Stimulated activated CD8-positive, alpha-beta memory T cell treated with anti-CD3 and anti-CD28 coated beads, Interleukin-15, amount 100 ng/mL, for 24 hours (primary cell): ENCODE measurements at places on chromosomes 5 and 9.

DNA sequence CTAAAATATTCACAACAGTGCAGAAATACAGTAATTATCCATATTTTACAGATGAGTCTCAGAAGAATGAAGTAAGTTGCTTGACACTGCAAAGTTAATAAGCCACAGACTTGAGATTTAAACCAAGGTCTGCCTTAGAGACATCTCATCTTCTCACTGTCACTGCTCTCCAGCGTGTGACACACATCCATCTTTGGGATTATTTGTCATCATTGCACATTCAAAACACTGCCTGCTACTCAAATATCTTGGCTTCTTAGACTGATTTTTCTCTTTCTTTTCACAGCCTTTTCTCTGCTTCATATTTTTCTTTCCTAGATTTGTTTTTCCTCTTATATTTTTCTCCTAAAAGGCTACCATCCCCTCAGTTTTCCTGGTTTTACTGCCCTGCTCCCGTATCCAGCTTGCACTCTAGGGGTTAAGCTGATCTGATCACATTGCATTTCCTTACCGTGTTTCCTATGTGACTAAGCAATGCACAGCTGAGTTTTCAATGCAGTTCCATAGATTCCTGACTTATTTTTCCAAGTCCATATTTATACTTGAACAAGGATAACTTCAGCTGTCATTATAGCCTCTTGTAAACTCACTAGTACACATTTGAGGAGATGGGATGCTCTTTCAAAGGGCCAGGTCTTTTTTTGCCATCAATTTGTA is 353.0 kb downstream of the PLK2 start:
- no peak for DNase-seq

DNA sequence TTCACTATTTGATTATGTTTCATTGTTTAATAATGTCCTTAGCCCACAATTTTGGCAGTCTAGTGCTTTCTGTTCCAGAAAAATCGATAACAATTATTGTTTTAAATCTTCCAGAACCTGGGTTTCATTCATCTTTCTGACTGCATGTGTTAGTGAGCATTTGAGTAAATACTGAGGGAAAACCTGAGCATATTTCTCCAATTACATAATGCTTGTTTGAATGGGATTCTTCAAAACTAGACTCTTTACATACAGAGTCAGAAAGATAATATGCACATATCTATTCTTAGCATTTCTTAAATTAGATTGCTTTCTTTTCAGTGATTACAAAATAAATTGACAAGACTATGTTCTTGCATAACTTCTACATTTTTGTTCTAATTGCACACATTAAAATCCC is 21.9 kb downstream of the GABRA6 start:
- no peak for DNase-seq

- DNase-seq: no peak
Measured at GRCh38 chr5:16179511-16179935, at the start of gene MARCHF11. MARCHF11 (minus strand) TSS chr5:16179791; CDS start chr5:16179575, 216 bp downstream.

GRCh38 chr9:89786655-89787054 is 181.8 kb downstream of the GADD45G start:
- DNase-seq: no peak

DNA sequence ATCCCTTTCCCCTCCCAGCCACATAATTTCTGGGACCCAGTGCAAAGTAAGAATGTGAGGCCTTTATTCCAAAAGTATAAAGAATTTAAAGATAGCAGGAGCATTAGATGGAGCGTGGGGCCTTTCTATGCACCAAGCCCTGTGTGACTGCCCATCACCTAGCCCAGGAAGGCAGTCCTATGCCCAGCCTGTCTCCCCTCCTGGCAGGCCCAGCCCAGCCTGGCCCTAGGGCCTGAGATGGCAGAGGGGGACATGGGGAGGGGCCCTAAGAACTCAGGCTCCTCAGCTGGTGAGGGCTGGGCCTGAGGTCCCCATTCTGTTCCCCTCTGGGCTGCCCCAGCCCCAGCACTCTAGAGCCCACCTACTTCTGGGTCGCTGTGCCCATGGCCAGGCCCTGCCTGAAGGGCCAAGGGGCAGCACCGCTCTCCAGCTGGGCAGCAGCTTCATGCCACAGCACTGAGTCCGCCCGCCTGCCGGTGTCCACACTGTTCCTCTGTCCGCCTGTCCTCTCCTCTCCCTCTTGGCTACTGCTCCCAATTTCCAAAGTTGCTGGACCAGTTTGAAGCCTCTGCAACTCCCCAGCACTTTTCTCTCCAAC is 995 bp upstream of the SLC23A1 start:
- DNase-seq: no peak

DNA sequence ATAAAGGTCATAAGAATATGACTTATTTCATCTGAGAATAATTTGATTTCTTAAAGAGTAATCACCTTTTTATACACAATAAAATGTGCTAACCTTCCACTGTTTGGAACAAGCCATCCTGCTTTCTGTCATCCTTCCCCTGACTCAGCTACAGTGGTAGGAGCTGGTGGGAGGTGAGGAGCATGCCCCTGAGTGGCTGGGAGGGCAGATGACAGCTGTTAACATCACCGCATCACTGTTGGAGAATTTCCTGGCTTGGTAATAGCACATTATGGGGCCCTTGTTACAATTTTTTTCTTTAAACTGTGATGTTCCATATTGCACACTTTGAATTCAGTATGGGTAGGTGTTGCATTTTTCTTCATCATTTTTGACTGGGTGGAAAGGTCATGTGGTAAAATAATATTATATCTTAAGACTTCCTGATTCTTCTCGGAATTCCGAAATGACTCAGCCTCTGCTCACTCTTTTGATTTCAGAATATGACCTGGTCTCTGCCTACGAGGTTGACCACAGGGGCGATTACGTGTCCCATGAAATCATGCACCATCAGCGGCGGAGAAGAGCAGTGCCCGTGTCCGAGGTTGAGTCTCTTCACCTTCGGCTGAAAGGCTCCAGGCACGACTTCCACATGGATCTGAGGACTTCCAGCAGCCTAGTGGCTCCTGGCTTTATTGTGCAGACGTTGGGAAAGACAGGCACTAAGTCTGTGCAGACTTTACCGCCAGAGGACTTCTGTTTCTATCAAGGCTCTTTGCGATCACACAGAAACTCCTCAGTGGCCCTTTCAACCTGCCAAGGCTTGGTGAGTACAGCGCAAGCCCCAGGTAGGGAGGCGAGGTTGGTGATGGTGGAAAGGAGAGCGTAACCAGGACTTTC is 5.8 kb downstream of the ADAMTS16 start:
- no peak for DNase-seq

- DNase-seq: no peak
Measured at GRCh38 chr5:133155326-133155969, 103.6 kb downstream of the HSPA4 start.

DNA sequence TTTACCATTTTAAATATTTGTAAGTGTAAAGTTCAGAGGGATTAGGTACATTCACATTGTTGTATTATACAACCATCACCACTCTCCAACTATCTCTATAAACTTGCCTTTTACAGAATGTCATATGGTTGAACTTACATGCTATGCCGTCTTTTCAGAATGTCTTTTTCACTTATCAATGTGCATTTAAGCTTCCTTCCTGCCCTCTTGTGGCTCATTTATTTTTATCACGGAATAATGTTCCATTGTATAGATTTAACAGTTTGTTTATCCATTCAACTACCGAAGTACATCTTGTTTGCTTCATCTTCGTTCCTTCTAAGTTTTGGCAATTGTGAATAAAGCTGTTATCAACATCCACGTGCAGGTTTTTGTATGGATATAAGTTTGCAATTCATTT is 133.3 kb upstream of the C6 start:
- no peak for DNase-seq

GRCh38 chr9:122332644-122333043 is 38.2 kb upstream of the PTGS1 start:
- no peak for DNase-seq

- no peak for DNase-seq
Measured at GRCh38 chr9:33051144-33051543, 25.3 kb downstream of the SMU1 start.

DNA sequence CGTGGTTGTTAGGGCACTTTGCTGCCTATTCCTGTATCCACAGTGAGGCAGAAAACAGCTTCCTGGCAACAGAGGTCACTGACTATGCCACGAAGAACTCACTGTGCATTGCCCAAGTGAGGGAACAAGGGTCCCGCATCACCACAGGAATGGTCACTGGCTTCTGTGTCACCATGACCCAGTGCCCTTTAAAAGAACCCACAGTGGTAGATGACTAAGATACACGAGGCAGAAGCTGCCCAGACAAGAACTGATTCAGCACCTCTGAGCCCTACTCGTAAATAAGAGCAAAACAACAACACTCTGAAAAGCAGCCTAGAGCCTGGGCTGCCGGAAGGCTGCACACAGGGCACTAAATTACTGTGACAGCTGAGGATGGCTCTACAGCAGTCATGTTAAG is 236.6 kb upstream of the RASEF start:
- no peak for DNase-seq

GRCh38 chr5:10752451-10752850 is 8.6 kb downstream of the DAP start:
- DNase-seq: no peak

DNA sequence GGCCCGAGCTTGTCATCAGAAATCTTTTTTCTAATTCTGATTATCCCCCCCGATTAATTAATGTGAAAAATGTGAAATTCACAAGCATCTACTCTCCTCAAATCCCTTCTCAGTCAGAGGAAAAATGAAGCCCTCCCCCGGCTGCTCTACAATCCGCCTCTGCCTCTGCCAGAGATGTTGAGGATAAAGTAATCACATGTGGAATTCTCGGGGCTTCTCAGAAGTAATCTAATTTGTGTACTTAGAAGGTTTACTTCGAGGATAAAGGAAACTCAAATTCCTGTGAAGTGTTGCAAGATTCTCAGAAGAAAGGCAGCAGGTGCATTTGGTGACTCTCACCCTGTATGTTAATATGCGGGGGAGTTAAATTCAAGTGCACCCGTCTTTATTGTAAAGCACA is 726.1 kb upstream of the ADAMTS16 start:
- DNase-seq: no peak

DNA sequence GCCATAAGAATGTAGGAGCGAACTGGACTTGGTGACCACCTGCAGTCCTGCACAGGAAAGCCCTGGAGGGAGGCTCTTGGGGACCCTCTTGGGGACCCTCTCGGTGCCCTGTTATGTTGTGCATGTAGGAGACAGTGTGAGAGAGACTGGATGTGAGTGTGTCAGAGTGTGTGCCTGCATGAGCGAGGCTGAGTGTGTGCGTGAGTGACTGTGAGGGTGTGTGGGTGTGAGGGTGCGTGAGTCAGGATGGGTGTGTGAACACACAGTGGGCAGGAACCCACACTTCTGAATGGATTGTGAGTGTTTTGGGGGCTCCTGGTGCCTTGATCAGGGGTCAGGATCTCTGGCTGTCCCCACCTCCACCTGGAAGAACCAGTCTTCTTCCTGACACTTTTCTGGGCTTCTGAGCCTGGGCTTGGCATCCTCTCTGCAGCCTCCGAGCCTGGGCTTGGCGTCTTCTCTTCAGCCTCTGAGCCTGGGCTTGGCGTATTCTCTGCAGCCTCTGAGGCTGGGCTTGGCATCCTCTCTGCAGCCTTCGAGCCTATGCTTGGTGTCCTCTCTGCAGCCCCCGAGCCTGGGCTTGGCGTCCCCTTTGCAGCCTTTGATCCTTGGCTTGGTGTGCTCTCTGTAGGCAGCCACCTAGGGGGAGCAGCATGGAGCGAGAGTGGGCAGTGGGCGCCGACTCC is 25.6 kb upstream of the ANKRD33B start:
- no peak for DNase-seq

- no peak for DNase-seq
Measured at GRCh38 chr5:56814361-56814962, 887 bp upstream of the MAP3K1 start.

DNA sequence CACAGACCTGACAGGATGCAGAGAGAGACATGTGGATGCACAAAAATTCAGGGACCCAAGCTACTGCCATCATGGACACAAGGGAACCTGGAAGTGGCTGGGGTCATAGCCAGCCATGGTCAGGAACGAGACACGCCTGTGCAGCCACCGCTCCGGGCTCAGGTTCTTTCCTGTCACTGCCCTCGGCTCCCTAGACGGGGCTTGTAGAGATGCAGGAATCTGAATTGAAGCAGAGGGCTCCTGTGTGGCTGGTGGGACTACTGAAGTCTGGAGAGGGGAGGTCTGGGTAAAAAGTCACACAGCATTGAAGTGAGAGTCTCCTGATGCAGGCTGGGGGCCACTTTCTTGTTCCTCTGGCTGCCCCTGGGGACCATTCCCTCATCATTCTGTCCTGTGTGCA is 32.3 kb upstream of the PTGS1 start:
- DNase-seq: no peak

GRCh38 chr5:81787474-81788242 is 36.8 kb upstream of the SSBP2 start:
- DNase-seq: no peak

DNA sequence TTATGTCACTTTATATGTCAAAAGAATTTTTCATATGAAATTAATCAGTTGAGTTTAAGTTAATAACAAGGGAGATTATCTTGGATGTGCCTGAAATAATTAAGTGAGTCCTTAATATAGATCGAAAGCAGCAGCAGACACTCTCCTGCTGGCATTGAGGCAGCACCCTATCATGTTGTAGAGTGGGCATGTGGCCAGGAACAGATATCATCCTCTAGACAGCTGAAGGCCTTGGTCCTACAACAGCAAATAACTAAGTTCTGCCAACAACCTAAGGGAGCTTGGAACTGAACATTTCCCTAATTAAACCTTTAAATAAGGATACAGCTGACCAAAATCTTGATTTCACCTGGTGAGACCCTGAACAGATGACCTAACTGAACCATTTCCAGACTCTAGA is 25.8 kb upstream of the UGT3A1 start:
- DNase-seq: no peak

- no peak for DNase-seq
Measured at GRCh38 chr9:13491493-13492424, 212.3 kb upstream of the MPDZ start.

DNA sequence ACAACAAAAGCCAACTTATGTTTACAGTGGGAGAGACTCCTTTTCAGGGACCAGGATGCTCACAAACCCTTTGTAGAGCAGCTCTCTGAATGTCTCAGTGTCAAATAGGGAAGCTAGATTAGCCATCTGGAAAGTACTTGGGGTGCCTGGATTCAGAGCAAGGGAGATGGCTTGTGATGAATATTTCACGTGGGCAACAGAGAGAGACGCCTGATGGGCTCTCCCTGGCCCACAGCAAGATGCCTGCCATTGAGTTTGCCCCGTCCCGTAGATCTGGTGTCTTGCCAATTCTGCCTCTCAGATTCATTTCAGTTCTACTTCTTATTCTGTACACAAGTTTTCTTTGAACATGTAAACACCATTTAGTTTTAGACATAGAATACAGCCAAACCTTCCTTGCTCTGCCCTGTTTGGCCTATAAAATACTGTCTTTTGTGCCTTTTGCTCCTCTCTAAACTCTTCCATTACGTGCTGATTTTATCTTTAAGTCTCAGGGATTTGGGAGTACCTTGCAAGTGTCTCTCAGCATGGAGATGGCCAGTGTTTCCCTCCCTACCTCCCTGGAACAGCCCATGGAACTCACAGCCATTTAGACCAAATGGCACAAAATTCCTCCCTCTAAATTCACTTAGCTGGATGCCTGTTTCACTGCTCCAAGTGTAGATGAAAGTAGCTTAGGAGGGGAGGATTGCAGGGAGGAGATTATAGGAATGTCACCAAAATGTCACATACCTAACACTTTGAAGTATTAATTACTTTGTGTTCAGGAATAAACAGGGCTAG is 234.3 kb downstream of the SAXO1 start:
- DNase-seq: no peak
